ENCODE measurements at places on chromosomes 7 and 10.

DNA sequence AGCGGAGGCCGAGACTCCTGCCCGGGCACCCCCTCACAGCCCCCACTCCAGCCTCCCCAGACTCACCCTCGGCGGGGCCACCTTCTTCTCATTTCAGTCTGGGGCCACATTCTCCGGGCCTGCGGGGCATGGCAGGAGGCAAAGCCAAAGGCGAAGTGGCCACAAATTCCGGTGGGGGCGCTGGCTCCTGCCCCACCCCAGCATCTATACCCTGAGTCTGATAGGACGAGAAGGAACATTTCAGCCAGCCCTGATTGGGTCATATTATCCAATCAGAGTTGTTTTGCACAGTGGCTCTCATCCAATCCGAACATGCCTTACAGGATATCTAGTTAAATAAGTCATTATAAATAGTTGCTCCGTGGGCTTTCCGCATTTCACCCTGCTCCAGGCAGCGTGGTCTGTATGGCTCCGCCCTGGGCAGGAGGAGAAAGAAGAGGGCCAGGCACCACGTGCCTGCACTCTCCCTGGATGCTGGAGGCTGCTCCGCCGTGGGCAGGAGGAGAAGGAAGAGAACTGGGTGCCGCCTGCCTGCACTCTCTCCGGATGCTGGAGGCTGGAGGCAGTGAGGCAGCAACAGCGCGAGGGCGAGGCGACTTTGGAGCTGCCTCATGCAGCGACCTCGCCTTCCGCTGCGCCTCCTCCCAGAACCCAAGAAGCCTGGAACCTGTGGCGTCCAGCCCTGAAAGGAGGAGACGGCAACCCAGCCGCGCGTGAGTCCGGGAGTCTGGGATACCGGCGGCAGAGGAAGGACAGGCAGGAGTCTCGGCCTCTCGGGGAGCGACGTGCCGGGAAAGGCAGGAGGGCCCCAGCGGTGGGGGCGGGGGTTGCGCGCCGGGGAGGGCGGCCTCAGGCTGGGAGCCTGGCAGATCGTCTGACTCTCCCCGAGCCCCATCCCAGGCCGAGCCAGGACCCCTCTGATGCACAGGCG, 162.9 kb downstream of the ZNF33B start:
- no peak for DNase-seq

DNA sequence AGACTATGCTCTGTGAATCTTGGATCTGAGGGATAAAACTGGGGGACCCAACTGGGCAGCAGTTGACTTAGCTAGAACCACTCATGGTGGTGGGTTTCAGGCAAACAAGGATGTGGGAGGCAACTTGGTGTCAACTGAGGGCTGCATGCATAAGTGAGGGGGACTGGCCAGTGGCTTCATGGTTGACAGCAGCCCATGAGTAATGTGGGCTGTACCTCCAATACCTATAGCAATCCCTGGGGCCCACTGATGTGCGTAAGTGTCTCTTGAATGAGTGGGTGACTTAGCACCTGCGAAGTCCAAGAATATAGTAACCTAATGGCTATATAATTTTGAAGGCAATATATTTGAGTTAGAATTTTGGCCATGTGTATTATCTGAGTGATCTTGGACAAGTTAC, 13.7 kb upstream of the MAP3K8 start:
- DNase-seq = no peak

DNA sequence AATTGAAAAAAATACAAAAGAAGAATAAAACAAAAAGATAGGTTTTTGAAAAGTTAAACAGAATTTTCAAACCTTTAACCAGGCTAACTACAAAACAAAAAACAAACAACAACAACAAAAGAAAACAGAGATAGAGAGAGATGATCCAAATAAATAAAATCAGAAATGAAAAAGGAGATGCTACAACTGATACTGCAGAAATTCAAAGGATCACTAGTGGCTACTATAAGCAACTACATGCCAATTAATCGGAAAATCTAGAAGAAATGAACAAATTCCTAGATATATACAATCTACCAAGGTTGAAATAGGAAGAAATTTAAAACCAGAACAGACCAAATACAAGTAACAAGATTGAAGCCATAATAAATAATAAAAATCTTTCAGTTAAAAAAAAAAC, 326.8 kb upstream of the VSTM2A start:
- no peak for DNase-seq

DNA sequence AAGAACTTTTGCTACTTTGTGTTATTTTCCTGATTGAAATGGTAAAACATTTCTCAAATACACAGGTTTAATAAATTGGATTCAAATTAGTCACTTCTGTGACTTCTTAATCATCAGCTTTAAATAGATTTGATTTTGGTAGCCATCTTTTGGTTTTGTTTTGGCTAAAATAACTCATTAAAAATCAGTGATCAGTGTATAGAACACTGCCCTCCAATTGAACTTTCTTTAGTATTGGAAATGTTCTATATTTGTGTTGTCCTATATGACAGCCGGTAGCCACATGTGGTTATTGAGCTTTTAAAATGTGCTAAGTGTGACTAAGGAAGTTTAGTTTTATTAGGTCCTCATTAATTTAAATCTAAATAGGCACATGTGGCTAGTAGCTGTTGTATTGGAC, 50.4 kb downstream of the GLCCI1 start:
- no peak for DNase-seq

GRCh38 chr10:131567279-131568162, 256.0 kb upstream of the TCERG1L start:
- DNase-seq = no peak

DNA sequence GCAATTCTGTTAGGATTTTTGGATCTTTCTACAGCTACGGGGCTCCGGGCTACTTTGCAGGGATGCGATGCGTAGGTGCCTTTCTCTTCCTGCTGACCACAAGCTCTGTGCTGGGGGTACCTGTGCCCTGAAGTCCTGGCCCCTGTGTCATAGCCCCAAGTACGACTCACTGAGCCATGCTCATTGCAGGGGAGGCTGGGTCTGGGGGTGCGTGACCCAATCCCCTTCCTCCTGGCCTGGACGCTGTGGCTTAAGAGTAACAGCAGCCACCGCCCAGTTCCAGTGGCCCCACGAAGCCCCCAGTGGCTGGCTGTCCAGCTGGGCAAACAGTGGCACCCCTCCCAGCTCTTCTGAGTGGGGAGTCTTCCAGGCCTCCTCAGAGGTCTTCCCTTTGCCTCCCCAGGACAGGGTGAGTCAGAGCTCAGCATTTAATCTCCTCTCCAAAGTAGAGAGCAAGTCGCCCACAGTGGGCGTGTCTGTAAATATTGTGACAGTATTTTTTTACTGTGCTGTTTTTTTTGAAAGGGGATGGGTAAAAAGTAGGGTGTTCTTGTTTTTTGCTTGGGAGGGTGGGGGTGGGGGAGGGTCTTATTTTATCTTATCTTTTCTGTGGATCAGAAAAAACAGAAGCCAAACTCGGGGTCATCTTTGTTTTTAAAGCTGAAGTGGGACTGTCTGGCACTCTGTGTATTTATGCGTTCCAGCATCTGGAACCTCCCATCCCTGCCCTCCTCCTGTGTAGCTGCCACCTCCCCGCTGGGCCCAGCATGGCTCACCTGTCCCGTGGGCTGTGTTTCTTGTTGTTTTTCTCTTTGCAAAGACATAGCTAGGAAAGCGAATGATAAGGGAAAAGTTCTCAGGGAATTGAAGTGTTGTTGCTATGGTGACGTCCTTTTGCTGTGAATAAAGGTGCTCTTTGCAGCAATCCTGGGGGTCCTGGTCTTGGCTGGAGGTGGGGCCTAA, 8.2 kb downstream of the LFNG start:
- DNase-seq = no peak

- no peak for DNase-seq
Measured at GRCh38 chr7:43735802-43736603, 6.7 kb upstream of the COA1 start.

GRCh38 chr7:48112401-48113165, 23.5 kb downstream of the UPP1 start:
- DNase-seq = no peak

- peak; percentile 14 for DNase-seq
Measured at GRCh38 chr7:33539198-33539597, 366.1 kb upstream of the BMPER start.

DNA sequence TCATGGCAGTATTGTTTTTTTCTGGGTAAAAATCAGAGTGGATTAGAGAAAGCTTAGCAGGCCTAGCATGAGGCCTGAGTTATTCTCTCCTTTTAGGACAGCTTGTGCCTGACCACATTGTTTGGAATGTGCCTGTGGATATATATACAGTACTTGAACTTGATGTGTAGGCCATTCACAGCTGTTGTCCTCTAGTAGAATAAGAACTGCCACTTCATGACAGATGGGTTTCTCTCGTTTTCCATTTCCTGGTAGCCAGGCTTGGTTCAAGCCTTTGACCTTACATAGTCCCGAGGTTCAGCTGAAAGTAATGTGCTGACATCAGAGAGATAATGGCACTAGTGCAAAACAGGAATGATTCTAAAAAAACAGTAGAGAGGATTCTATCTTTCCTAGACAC, 473.9 kb downstream of the AUTS2 start:
- no peak for DNase-seq

DNA sequence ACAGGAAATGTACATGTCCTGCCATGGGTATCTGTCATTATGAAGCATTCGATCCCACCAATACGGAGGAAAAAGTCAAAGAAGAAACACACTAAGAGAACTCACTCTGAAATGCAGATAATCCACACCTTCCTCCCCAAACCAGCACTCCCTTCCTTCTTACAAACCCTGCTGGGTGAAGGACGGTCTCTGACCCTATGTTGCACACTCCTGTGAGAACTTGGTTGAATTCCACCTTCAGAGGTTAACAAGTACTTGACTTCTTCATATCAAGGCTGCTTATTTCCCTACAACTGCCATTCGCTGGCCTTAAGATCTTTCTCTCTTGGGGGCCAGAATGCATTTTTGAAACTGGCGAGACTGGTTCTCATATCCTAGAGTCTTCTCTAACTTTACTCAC, 16.6 kb downstream of the YWHAG start:
- no peak for DNase-seq

DNA sequence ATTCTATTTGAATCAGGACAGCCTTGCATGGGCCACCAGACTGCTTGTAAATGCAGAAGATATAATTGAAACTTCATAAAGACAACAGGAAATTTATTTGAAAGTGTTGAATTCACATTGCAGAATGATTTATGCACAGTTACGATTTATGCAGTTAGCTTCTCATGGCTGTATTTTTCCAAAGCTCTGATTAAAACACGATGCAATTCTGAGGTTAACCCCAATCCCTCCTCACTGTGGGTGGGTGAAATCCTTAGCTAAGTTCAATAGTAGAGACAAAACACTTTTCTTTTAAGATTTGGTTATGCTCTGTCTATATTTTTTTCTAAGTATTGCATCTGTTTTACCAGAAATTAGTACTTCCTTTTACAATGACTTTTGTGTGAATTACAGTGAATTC, 728.8 kb upstream of the IGFBP3 start:
- no peak for DNase-seq

- no peak for DNase-seq
Measured at GRCh38 chr10:80462981-80463741, 9.1 kb downstream of the TSPAN14 start.

GRCh38 chr10:17847585-17848296, 38.6 kb downstream of the MRC1 start:
- DNase-seq = no peak

DNA sequence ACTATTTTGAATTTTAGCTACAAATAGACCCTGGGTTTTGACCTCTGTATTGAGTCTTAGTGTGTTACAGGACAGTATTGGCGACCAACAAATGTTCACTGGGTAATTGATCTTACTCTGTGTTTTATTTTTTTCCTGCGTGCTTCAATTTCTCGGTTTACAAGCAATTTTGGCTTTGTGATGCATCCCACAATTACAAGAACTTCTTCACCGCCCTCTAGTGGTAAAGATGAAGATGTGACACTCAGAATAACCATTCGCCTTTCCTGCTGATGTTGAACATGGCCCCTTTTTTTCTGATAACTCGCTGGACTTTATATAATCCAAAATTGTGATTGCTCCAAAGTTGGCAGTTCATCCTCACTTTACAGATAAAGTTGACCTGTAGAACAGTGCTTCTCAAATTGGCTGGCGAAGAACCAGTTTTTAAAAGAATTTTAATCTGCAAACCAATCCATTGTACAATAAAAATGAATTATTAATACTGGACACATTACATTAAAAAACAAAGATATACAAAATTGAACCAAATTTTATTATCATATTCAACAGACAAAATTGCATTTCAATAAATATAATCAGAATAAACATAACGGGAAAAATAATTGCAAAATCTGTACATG, 20.2 kb upstream of the SMC3 start:
- peak; percentile 66 for DNase-seq

DNA sequence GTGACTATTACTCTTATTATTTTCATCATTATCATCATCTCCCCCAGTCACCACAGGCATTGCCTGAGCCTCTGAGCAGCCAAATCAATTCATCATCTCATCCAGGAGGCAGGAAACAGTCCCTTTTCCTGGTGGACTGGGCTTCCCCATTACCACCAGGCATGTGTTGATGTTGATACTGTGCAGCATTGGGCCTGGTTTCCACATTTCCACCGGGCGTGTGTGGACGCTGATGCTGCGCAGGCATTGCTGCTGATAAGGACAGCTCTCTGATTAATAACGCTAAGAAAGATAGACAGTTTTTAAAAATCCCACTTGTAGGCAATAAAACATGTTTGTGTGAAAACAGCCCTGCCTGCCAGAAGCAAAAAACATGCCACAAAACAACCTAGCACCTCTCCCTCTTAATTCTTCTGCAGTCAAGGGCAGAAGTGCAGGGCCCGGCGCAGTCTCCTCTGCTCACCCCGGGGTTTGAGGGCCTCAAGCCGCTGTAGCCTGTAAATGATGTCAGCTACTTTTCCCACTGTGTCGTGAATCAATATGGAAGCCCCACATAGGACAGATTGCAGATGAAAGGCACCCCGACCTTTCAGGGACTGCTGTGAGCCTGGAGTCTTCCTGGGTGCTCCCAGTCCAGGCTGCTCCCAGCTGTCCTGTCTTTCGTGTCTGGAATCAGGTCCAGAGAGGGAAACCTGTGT, 216.0 kb downstream of the WDR37 start:
- no peak for DNase-seq

GRCh38 chr7:158422887-158423560, 164.6 kb downstream of the PTPRN2 start:
- no peak for DNase-seq

DNA sequence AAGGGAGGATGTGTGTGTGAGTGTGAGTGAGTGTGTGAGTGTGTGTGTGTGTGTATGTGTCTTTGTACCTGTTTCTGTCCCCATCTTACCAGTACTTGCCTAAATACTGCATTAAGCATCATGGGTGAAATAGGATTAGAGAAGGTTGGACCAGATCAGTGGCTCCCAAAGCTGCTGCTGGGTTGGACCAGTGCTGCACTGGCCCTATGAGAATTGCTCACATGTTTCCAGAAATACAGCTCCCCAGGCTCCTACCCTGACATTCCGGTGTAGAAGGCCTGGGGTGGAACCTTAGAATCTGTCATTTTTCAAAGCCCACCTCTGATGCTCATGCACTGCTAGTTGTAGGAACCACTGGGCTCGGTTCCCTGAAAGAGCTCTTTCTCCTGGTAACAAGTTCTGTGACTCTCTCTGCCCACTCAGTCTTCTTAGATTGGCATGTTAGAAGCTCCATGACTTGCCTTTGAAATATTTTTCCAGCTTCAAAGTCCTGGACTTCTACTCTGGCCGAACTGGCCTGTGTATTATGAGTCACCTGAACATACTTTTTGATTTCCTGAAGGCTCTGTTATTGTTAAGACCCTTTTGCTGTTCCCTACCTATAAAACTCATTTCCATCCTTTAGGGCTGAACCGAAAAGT, 224.7 kb downstream of the CUX1 start:
- DNase-seq = no peak
